ENCODE measurements at places on chromosomes 6 and 20.
A peak's percentile ranks its signal among the peaks of the same experiment; 100 is the strongest.

- DNase-seq: peak; percentile 1
Measured at GRCh38 chr20:63701329-63702035, 5.0 kb downstream of the TNFRSF6B start.

DNA sequence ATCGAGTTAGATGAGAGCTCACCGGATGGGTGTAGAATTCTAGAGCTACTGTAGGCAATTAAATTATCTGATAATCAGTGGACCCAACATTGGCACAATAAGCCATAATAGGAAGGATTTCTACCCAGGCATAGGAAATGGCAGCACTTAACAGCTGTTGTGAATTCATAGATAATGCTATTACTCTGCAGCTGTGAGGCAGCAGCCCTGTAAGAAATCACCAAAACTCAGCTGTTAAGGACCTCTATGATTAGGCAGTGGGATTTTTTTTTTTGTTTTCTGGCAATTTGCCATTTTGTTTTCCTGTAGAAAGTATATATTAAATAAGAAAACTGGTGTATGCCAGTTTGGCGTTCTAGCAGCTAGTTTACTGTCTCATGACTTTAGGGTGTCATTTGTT, 609.1 kb upstream of the SLC35B3 start:
- no peak for DNase-seq

- DNase-seq: no peak
Measured at GRCh38 chr6:84059082-84059481, 25.5 kb downstream of the MRAP2 start.

DNA sequence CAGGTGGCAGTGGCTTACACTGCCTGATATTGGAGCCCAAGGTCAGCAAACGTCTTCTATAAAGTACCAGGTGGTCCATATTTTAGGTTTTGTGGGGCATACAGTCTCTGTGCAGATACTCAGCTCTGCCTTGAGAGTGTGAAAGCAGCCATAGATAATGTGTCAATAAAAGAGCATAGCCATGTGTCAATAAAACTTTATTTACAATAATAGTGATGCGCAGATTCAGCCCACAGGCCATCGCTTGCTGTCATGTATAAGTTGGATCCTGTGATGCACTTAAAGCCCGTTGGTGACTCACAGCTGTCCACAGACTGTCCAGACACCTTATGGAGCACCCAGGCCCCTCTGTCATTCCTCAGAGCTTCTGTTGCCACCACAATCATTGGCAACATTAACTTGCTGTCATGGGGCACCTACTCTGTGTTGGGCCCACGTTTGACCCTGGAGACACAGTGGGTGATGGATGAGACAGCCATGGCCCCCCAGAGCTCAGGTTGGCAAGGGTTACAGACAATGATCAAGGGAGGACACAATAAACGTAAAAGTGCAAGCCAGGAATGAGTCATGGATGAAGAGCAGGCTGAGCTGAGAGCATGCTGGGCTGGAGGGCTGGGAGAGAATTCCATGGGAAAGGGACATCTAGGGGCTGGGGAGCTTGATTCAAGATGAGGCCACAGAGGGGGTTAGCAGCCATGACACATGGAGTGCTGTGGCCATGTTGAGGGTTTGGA, 173.6 kb downstream of the TAF4 start:
- DNase-seq: no peak

DNA sequence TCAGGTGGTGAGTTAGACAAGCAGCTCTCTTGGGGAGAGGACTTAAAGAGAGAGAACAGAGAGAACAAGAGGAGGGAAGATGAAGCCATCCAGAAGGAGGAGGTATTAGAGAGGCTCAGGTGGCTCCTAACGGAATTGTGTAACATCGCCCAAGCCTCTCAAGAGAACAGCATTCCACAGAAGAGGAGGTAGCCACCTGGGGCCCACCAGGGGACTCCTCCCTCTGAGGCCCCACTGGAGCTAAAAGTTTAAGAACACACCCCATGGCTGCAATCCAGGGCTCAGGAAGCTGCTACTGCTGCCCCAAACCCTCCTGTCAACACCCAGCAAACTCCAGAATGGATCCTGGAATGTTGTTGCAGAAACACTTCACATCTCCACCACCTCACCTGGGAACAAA, 23.6 kb upstream of the MDFI start:
- DNase-seq: no peak

GRCh38 chr20:37407573-37408002, 61.6 kb downstream of the SRC start:
- DNase-seq: no peak

DNA sequence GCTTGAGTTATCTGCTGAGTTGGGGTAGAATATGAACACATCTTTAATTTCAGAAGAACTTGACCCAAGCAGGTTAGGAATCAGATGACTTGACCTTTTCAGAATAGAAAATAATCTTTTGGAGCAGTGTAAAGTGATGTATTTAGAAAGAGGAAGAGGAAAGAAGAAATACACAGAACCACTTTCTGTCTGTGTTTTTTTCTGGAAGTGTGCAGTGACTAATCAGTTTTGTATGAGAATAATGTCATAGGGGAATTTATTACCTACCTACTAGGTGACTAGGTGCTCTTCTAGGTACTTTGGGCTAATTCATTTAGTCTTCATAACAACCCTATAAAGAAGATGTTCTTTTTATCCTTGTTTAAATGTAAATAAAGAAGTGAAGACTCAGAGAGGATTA, 3.0 kb downstream of the PPP1R14C start:
- no peak for DNase-seq

- DNase-seq: no peak
Measured at GRCh38 chr20:49104365-49104648, 58.2 kb downstream of the CSE1L start.

DNA sequence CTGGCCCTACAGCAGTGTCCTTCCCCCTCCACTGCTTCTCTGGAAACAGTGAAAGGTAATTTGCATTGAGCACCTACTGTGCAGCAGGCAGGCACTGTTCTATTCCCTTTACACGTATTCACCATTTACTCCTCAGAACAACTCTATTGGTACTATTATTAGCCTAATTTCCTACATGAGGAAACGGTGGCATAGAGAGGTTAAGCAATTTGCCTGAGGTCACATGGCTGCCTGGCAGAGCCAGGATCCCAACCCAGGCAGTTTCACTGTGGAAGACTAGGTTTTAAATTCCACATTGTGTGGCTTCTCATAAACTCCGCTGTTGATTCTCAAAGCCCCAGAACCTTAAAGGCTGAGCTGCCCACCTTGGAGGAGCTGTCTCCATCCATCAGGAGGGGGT, 72.7 kb downstream of the CLIC5 start:
- no peak for DNase-seq

GRCh38 chr6:30035784-30036183, 25.3 kb upstream of the POLR1H start:
- DNase-seq: no peak

DNA sequence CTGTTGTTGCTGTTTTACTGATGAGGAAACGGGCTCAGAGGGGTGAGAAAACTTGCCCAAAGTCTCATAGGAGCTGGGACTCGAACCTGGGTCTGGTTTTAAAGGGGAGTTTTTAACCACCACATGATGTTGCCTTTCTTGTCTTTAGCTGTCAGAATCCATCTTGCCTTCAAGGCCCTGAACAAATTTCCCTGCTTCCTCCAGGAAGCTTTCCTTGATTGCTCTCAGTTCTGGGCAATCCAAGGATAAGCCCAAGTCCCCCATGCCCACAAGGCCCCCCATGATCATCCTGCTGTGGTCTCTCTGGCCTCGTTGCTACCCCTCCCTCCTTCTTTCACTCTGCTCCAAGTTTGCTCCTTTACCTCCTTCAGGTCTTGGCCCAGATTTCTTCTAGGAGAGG, 73.5 kb downstream of the CD40 start:
- no peak for DNase-seq

GRCh38 chr20:13857961-13858360, 73.1 kb downstream of the NDUFAF5 start:
- peak; percentile 60 for DNase-seq

DNA sequence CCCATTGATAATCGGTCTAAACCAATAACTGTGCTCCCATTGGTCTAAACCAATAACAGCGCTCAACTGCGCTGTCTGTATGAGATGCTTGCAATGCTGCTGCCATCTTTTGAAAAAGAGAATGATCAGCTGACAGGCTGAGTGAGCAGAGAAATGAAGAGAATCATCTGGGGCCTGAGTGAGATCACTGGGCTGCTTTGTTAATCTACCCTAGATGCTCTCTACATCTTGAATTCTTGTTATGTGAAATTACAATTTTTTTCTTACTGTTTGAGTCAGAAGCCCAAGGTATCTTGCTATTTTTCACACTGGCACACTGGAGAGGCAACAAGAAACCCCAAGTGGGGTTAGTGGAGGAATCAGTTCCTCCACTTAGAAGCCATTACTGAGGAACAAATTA, 91.5 kb upstream of the GCM1 start:
- no peak for DNase-seq

GRCh38 chr6:16380220-16380809, 141.9 kb downstream of the GMPR start:
- peak; percentile 47 for DNase-seq

DNA sequence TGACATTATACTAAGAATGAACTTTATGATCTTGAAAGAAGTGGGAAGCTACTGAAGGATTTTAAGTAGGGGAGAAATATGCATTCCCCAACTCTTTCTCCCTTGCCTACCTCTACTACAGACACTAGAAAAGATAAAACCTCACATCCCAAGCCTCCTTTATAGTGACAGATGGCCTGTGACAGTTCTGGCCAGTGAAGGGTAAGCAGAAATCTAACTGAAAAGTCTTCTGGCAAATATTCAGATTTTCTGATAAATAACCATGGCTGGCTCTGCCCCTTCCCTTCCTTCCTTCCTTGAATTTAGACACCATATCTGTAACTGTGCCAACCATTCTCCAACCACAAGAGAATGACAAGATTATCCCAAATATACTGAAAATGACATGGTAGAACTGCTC, 10.2 kb upstream of the BEND6 start:
- no peak for DNase-seq

- no peak for DNase-seq
Measured at GRCh38 chr20:6838181-6838826, 70.8 kb downstream of the BMP2 start.

Data from Ammon's horn (tissue), 1 donor.